ENCODE measurements at places on chromosomes 11 and 22.

GRCh38 chr11:10091314-10092045 is 202.5 kb downstream of the SBF2 start:
- DNase-seq: no peak

DNA sequence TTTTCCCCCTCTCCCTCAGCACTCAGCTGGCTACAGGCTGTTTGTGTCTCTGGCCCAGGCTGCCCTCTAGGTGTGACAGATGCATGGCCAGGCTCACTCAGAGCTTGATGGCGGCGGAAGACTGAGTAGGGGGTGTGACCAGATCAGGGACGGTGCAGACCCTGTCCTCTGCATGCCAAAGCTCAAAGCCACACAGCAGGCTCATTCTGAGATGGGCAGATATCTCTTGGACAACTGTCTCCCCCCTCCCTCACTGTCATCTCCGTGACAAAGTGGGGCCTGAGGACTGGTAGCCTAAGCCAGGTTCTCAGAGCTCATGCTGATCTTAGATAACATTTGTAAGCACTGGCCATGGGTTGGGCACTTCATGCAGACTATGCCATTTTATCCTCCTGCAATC is 231.3 kb downstream of the DSCAML1 start:
- DNase-seq: no peak

DNA sequence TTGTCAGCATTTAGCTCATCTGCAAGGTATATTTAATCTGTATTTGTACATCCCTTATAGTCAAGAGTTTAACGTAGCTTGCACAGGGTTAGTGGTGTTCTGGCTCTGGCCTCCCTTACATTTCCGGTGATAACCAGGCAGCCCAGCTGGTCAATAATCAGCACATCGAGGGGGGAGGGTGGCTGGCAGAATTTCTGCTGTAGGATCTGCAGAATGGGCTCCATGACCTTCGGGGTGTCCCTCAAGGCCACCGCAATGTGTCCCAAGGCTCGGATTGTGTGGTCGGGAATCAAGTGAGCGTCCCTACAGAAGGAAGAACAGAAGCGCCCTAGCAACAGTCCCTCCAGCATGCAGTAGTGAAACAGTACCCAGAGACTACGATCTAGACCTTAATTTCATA is 25.1 kb downstream of the SERPIND1 start:
- no peak for DNase-seq

GRCh38 chr11:6315811-6316425 is 4.4 kb downstream of the CAVIN3 start:
- DNase-seq: peak; percentile 63

- peak; percentile 49 for DNase-seq
Observed at GRCh38 chr11:66907751-66908630, 50.2 kb downstream of the PC start.

DNA sequence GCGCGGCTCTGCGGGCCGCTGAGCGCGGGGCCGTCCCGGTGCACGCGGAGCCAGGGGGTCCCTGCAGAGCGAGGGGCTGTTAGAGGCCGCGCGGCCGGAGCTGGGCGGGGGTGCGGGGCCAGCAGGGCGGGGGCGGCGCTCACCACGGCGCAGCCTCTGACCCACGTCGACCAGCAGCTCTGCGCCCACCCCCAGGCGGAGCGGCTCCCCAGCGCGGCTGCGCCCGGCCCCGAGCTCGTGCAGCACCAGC is 385 bp upstream of the SCO2 start:
- no peak for DNase-seq

DNA sequence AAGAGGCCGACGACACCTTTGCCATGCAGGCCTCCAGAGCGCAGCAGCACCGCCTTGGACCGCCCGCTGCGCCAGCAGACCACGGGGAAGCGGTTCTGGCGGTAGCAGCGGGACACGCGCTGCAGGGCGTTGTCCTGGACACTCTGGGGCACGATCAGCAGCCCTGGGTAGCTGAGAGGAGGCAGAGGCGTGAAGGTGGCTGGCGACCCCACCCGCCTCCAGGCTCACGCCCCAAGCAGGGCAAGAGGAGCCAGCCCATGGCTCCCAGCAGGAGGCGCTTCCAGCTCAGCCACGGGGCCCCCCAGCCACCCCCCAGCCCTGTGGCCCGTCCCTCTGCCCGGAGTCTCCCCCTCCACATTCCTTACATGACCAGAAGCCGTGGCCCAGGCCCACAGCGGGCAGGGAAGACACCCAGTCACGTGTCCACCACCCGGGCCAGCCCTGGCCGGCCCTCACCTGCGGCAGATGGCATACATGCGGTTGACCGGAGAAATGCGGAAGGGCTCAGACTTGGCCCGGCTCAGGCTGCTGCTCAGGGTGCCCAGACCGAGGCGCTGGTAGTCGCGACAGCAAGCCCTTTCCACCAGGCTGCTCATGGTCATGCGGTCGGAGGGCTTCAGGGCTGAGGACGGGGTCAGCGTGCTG is 15.2 kb downstream of the SBF1 start:
- no peak for DNase-seq

DNA sequence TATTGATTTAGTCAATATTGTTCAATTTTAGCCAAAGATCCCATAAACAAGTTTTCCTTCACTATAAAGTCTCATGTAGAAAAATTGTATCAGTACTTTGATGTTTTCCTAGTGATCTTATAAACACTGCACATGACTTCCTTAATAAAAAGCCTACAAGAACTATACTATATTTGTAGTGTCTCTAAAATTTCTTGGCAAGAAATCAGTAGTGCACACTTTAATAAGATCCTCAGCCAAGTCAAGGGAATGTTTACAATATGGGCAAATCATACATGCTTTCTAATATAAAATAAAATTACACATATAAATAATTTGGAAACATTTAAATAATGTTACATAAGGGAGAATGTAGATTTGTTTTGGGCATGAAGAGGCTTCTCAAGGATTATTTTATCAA is 203.0 kb upstream of the CCDC179 start:
- no peak for DNase-seq

Data from nephron progenitor cell (in vitro differentiated cells).